Mesothelial cell of epicardium (in vitro differentiated cells): ENCODE measurements at places on chromosomes 1 and 21.

GRCh38 chr21:37562920-37563640 lies 196.5 kb downstream of the DYRK1A start:
- DNase-seq, result no peak

DNA sequence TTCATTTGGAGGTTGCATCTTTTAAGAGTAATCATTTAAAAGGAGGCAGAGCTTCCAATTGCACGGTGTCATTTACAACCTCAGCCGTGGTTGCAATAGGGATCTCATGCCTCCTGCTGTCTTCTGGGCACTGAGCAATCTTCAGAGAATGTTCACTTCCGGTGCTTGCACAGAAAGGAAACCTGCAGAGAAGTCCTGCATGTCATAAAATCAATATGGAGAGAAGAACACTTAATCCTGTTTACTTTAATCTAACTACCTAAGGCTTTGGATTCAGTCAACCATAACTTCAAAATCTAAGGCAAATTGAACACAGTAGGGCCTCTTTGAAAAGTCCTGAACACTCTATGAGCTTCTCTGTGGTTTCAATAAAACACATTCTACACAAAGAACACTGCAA lies 11.3 kb upstream of the MAP10 start:
- DNase-seq, result no peak

GRCh38 chr1:228830954-228831481 lies 95.7 kb downstream of the RHOU start:
- DNase-seq, result no peak

- DNase-seq, result no peak
These were observed 151.1 kb upstream of the DPT start for GRCh38 chr1:168879896-168880734.

DNA sequence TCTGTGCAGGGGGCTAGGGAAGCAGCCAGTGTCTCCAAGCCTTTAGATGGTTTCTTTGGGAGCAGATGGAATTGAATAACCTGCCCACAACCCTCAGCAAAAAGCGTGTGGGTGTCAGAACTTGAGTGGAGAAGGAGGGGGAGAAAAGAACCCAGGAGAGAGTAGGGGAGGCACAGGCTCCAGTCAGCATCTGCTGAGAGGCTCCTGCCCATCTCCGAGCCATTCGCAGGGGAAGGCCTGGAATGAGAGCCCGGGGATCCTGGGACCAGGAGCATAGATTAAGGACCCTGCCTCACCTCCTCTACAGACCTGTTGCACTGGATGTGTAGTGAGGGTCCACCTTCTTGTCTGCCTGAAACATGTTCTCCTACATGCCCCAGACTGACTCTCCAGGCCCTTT lies 16.3 kb downstream of the TMEM81 start:
- no peak for DNase-seq

DNA sequence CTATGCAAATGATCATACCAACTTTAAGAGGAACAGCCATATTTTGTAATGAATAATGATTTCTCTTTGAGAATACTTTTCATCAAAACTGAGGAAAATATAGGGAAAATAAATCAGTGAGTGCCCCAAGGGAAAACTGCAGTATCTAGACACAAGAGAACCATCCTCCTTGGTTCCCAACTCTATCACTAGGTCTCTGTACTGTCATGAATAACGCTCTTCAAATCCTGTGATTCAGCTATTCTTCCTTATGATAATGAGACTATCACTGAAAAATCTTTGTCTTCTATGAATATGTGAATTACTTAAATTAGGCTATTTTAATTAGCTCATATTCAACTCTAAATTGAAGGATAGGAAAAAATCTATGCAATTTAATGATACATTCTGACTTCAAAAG lies 2.3 kb downstream of the OR2L5 start:
- no peak for DNase-seq

DNA sequence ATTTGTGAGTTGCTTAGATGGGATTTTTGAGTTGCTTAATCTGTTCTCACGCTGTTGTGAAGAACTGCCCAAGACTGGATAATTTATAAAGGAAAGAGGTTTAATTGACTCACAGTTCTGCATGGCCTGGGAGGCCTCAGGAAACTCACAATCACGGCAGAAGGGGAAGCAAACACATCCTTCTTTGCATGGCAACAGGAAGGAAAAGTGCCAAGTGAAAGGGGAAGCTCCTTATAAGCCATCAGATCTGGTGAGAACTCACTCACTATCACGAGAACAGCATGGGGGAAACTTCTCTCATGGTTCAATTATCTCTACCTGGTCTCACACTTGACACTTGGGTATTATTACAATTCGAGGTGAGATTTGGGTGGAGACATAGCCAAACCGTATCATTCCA lies 10.3 kb downstream of the CLIC6 start:
- DNase-seq, result no peak

DNA sequence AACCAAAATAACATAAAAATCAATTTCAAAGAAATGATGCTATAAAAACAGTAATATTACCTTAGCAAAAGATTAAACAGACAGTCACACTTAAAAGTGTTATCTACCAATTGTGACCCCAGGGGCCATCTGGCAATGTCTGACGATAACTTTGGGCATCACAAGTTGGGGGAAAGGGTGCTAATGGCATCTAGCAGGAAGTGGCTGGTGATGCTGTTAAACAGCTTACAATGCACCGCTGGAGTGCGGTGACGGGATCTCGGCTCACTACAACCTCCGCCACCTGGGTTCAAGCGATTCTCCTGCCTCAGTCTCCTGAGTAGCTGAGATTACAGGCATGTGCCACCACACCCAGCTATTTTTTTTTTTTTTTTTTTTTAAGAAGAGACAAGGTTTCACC lies 27.6 kb downstream of the NUP133 start:
- DNase-seq, result no peak

DNA sequence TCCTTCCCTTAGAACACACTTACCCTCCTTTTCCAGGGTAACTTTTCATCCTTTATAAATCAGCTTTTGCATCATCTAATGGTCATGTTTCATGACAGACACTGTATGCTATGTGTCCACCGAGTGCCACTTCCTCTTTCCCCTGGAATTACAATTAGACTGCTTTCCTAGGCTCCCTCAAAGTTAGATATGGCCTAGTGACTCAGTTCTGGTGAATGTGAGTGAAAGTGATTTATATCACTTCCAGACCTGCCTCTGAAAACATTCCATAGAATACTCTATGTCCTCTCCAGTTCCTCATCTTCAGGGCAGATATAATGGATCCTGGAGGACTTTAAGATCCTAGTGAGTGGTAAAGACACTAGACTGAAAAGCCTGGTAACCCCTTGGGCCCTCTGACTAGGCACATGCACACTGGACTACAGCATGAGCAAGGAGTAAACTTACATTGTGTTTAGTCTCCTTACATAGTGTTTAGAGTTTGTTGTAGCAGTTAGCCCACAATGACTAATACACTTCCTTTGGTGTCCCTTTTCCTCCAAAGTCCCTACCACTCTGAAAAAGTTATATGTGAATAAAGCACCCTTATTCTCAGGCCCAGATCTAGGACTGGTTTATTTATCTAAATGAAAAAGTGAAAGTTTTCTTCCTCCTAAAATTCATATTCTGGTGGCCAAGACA lies 59.3 kb downstream of the GPR88 start:
- no peak for DNase-seq

GRCh38 chr1:219882096-219882495 lies 46.3 kb downstream of the SLC30A10 start:
- DNase-seq, result no peak

DNA sequence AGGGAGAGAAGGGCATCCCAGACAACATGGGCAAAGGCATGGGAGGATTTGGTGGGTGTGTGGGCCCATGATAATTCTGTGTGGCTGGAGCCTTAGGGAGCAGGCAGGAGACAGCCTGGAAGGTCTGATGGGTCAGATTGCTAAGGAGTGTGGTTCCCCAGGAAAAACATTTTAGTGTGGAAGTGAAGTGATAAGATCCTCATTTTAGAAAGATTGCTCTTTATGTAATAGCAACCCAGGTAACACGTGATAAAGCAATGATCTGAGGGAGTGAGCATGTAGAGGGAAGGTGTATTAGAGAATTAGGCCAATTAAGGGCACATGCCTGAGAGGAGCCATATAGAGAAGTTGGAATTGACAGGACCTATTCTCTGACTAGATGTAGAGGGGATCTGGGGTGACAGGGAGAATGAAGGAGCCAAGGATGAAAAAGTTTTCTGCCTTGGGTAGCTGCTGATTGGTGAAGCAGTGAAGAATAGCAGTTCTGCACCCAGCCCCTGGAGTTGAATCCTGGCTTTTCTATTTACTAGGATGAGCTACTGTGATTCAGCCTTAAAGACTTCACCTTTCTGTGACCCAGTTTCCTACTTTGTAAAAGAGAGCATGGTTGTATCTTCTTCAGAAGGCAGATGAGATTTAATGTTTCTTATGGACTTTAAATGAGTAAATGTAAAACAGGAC lies 18.7 kb upstream of the SLAMF6 start:
- no peak for DNase-seq

DNA sequence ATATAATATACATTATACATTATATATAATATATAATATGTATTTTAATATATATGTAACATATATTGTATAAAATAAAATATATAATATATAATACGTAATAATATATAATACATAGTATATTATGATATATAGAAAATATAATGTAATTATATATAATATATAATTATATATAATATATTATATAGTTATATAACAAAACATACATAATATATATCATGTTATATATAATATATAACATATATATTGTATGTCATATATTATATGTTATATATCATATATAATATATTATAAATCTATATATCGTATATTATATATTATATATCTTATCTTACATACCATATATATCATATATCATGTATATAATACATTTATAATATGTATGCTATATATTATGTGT lies 248.2 kb upstream of the TPTE start:
- DNase-seq, result no peak

- DNase-seq, result no peak
These were observed 37.5 kb upstream of the PRDM2 start for GRCh38 chr1:13662493-13662892.

DNA sequence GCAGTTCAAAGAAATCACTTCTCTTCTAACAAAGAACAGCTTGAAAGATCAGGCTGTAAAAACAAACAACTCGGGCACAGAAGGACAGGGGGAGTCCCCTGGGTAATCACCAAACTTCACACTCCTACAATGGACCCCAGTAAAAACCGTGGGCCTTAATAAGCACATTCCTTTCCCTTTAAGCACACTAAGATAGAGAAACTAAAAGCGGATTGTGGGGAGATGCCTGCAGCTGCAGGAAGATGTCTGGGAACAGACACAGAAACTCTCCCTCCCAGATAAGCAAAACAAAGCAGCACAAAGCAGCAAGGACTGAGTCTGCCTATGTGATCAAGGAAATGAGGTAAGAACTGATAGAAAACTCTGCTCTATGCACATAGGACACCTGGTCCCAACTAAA lies 37.6 kb upstream of the CTBS start:
- no peak for DNase-seq

- no peak for DNase-seq
These were observed 261.9 kb downstream of the HHIPL2 start for GRCh38 chr1:222286011-222286410.

GRCh38 chr1:191151321-191151807 lies 673.7 kb upstream of the BRINP3 start:
- DNase-seq, result no peak

DNA sequence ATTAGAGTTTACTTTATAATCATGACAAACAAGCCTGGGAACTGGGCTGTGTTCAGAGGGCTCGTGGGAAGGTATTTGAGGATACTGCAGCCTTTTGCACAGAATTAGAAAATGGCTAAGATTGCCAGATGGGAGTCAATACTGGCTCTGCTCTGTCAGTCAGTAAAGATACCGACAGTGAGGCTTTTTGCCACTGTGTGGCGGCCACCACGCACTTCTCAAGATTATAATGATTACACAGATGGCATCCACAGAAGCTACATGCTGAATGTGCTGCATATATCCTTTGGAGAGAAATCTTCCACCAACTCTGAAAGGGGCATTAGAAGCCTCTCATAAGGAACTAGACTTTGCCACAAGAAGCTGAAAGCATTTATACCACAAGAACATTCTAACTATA lies 213.4 kb upstream of the PTBP2 start:
- DNase-seq, result no peak

DNA sequence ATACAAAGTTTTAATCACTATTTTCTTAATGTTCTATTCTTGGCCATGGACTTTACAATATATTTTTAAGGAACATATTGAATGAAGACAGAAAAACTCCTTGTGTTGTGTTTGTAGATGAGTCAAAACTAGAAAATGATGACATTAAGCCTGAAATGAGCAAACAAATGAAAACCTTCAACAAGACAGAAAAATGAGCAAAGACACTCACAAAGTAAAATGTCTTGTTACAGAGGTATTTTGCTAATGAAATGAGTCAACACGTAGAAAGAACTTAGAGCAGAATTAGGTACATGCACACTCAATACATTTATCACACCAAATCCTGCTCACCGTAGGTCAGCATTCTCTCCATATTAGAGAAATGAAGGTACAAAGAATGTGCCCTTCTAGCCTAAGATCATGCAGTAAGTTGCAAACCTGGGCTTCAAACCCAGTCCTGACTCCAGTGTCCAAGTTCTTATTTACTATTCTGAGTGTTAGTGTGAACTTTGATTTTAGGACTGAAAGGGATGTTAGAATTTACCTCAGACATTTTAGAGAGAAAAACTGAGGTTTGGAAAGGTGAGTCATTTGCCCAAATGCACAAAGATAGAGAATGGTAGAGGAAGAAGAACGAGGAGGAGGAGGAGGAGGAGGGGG lies 133.9 kb upstream of the SGIP1 start:
- DNase-seq, result no peak

- no peak for DNase-seq
These were observed 657.6 kb upstream of the CXADR start for GRCh38 chr21:16855164-16855667.

- no peak for DNase-seq
These were observed 525 bp downstream of the RYR2 start for GRCh38 chr1:237042526-237042891.

DNA sequence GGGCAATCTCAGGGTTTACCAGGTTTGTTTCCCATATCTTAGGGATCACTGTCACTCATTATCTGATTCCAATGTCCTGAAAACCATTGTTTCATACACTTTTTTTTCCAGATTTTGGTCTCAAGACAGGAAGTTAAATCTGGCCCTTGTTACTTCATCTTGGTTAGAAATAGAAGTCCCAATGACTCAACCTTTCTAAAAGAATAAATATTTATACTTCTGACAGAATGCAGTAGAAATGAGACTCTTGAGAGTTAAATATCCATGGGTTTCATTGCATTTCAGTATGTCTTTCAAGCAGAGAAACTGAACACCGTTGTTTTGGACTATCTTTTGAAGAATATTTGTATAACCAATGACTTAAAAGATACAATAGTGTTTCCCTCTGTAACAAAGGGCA lies 19.8 kb upstream of the VCAM1 start:
- no peak for DNase-seq

GRCh38 chr1:53025034-53025768 lies 36.8 kb upstream of the PODN start:
- DNase-seq, result no peak

GRCh38 chr1:5308249-5308648 lies 653.8 kb downstream of the AJAP1 start:
- no peak for DNase-seq

DNA sequence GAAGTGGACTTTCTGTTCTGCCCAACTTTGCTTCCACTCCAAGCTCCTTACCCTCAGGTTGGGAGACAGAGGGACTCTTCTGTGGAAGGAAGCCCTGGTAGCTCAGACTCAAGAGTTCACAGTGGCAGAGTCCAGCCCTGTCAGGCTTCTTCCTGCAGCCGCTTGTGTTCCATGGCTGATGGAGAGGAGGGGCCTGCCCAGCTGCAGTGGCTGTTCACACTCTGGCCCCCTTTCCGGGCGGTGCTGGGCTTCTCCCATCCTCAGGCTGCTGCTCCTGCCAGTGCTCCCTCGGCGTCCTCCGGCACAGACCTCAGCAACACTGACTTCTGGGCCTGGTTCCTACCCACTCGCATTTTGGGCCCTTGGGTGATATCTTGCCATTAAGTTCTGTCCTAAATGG lies 4.0 kb downstream of the KRTAP10-1 start:
- no peak for DNase-seq
